ENCODE measurements at places on chromosomes 11 and 22. TPM values are rescaled to one million over a fixed set of nuclear protein-coding genes. Genes with fewer than 3 reads are reported as not detected.
A peak's percentile ranks its signal among the peaks of the same experiment; 100 is the strongest.

- H3K4me3 ChIP-seq: no peak overlapping the region
- H3K27me3 ChIP-seq: no peaks in the 10 kb centered on the region
- H3K36me3 ChIP-seq: no peaks in the 10 kb centered on the region
- no peak for DNase-seq
- no peak overlapping the region for H3K27ac ChIP-seq
Measured at GRCh38 chr11:8286886-8287285, 23.2 kb upstream of the LMO1 start.

GRCh38 chr11:91926965-91927364 lies 297.7 kb upstream of the FAT3 start:
- H3K36me3 ChIP-seq: no peaks in the 10 kb centered on the region
- peaks cover 7% of the 10 kb centered on the region for H3K4me1 ChIP-seq
- DNase-seq: no peak
- no peak overlapping the region for H3K27ac ChIP-seq
- no peak overlapping the region for H3K4me3 ChIP-seq

- H3K4me3 ChIP-seq: no peak overlapping the region
- DNase-seq: no peak
- H3K36me3 ChIP-seq: no peaks in the 10 kb centered on the region
- no peak overlapping the region for H3K27ac ChIP-seq
Measured at GRCh38 chr11:65219930-65220213, 38.1 kb downstream of the CAPN1 start.

The TRIM64 gene
- total RNA-seq: not detected

The SLC6A5 gene
- total RNA-seq: not detected

- H3K36me3 ChIP-seq: no peaks in the 10 kb centered on the region
- no peak overlapping the region for H3K4me3 ChIP-seq
- H3K27me3 ChIP-seq: no peaks in the 10 kb centered on the region
- DNase-seq: no peak
- H3K27ac ChIP-seq: no peak overlapping the region
Measured at GRCh38 chr22:30627471-30627870, 8.1 kb upstream of the SLC35E4 start.

The GGTLC2 gene
- not detected for total RNA-seq

DNA sequence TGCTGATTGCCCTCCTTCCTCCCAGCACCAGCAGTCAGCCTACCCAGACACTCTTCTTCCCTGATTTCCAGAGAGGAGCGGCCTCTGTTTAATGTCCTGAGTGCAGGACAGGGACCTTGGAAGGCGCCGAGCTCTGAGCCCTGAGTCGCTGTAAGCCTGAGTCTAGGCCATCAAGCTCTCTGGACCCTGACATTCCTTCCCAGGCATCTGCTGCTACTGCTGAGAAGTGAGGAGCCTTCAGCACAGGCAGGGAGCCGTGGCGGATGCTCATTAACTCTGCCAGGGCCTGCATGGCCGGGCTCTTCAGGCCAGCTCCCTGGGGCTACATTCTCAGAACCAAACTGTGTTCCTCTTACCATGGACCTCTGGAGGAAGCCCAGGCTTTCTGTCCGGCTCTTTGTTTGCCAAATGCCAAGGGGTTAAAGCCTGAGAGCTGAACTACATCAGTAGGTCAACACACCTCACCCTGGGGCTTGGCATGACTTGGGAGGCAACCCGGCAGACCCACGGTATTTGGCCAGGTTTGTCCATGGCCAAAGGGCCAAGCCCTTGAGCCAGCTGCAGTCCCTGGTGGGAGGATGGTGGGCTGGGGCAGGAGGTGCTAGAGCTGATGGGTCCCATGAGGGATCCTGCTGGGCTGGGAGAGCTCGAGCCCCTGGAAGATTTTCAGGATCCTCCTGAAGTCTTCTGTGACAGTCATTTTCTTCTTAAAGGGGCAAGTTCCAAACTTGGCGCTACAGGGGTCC lies 721.4 kb downstream of the BRD1 start:
- H3K36me3 ChIP-seq: no peaks in the 10 kb centered on the region
- H3K4me3 ChIP-seq: no peak overlapping the region
- no peak for DNase-seq
- H3K4me1 ChIP-seq: no peaks in the 10 kb centered on the region

The CBLIF gene
- total RNA-seq: not detected

DNA sequence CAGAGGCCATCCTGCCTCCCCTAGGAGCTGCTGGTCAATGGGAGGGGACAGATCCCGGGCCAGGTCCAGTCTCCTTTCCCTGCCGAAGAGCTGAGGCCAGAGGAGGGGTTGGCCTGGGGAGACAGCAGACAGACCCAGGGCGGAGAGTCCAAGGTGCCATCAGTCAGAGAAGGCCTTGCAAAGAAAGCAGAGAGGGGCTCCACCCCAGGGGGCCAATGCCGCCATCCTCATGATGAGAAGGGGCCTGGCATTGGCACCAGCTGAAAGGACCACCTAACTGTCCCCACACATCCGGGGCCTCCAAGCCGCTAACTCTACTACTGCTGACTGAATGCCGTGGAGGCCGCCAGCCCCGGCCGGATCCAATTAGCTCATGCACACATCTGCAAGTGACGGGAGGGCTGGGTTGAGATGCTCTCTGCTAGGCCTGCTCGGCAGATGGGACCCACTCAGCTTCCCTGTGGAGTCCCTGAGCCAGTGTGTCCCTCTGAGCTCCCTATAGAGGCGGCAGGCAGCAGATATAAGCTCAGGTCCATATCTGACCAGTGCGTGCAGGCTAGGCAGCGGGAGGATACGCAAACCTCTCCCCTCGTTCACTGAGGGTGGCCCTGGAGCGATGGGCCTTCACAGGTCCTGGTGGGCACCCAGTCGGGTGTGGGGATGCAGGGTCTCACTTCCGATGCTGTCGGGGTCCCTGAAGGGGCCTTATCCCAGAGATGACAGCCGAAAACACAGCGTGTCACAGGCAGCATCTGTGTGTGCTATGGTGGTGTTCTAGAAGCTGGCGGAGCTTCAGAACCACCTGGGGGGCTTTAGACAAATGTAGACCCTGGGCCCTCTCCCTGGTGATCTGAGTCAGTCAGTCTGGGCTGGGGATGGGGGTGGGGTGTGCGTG lies 183.9 kb downstream of the CTTN start:
- no peak overlapping the region for H3K4me3 ChIP-seq
- H3K27ac ChIP-seq: no peak overlapping the region
- H3K36me3 ChIP-seq: no peaks in the 10 kb centered on the region

DNA sequence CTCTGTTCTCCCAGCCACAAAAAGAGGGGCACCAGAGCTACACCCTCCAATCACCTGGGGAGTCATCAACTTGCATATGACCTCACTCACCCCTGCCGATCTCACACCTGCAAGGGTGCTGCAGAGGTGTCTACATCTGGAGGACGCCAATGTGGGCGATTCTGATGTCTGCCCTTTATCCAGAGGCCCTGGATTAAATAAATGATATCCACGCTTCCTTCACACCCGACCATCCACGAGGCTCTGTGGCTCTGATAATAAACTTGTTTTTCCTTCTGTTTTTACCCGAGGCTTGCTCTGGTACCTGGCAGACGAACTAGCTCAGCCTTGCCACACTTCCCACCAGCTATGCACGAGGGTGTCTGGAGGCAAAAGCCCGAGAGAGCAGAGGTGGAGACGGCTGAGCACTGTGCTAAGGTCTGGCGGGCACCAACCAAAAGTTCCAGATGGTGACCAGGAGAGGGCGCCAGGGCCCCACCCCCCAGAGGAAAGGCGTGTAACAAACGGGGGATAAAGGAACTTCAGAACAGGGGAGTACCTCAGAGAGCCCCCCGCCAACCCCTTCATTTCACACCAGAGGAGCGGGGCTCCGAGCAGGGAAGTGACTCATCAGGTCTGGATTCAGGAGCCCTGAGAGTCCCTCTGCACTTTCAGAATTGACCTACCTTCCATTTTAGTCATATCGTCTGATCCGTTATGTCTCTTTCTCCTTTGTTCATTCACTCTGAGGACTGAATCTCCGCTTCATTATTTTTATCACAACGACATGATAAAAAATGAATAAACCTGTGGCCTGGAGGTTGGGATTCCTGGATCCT lies 13.5 kb downstream of the SCN3B start:
- peaks cover 37% of the 10 kb centered on the region for H3K27me3 ChIP-seq
- H3K27ac ChIP-seq: no peak overlapping the region
- peak; percentile 54 for DNase-seq
- peaks cover 5% of the 10 kb centered on the region for H3K4me1 ChIP-seq
- no peaks in the 10 kb centered on the region for H3K36me3 ChIP-seq
- no peak overlapping the region for H3K4me3 ChIP-seq

DNA sequence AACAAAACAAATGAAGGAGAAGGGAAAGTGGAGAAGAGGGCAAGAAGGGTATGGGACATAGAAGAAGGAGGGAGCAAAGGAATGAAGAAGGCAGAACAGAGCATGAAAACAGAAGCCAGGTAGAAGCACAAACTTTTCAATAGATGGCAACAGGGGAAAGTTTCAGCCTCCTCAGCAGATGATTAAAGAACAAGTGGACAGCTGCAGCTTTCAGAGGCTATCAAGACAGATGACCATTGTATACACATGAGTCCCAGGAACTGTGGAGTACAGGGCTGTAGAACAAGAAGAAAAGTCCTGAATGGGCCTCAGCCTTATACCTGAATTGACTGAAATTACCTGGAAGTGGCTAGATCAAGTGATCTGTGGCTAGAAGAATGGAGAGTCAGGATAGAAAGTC lies 62.0 kb upstream of the FIBIN start:
- H3K27ac ChIP-seq: no peak overlapping the region
- DNase-seq: no peak
- H3K36me3 ChIP-seq: no peaks in the 10 kb centered on the region
- H3K4me1 ChIP-seq: peaks cover 11% of the 10 kb centered on the region
- no peak overlapping the region for H3K4me3 ChIP-seq
- H3K27me3 ChIP-seq: no peaks in the 10 kb centered on the region
